Gastroesophageal sphincter (tissue), 4 donors: ENCODE measurements at places on chromosomes 3 and 15. TPM values are rescaled to one million over a fixed set of nuclear protein-coding genes. Genes with fewer than 3 reads are reported as not detected.
A peak's percentile ranks its signal among the peaks of the same experiment; 100 is the strongest.

DNA sequence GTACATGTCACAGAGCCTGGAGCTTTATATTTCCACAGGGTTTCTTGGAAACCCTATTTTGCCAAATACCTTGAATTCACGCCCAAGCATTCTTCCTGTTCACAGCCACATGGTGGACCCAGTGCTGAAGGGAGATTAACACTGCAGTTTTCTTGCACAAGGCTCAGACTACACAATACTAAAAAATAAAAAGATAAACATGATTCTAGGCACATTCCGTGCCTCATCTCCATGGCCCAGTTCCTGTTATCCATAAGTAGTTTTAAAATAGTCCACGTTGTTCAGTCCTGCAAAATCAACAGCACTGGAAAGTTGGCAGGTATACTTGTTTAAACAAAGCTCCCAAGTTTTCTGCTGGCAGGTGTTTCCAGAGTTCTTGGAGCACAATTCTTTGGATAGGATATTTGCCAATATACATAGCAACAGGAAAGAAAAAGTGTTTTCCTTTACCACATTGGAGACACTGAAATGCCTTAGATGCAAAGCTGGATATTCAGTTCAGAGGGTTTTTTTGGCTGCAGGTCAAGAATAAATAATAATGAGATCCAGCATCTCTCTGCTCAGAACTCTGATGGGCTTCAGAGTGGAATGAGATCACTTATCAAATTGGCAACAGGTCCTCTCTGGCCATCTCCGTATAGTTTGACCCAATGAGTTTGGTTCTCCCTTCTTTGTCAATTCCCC lies 88.1 kb upstream of the TGFBR2 start:
- ATAC-seq, result peak; percentile 95

GRCh38 chr15:96341513-96342405 lies 11.3 kb downstream of the NR2F2 start:
- ATAC-seq, result no peak

The TMCO5A gene
- total RNA-seq, result not detected

- ATAC-seq, result no peak
These were observed 183.4 kb downstream of the KLHL25 start for GRCh38 chr15:85611361-85611760.

- ATAC-seq, result no peak
These were observed 544.5 kb downstream of the MFSD1 start for GRCh38 chr3:159346271-159346903.

The BFSP2 gene
- not detected for total RNA-seq

GRCh38 chr3:138097192-138098172 lies 17.9 kb downstream of the DZIP1L start:
- no peak for ATAC-seq

The LTF gene
- 198 TPM for total RNA-seq

DNA sequence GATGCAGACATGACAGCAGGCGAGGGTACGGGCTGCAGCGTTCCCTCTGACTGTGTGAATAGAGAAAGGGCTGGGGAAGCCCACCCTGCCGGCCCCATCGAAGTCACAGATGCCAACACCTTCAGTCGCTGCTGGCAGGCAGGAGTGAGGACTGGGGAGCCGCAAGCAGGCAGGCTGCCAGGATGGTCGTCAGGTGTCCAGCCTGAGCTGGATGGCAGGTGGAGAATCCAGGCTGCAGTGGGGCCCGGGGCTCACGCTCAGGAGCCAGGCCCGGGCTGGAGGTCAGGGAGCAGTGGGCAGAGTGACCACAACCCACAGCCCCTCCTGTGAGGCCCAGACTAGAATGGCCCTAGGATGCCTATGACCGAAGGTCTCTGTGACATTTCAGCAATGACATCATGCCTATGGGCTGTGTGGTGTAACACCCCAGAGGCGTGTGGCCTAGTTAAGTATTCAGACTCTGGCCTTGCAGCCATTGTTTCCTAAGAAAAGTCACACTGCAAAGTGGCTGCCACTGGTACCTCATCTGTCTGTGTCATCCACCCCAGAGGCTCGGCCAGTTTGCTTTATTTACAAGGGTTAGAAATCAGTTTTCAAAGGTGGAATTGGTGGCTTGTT lies 15.7 kb downstream of the PRR23E start:
- ATAC-seq, result peak; percentile 3

The ADCY5 gene
- 119 TPM for total RNA-seq

DNA sequence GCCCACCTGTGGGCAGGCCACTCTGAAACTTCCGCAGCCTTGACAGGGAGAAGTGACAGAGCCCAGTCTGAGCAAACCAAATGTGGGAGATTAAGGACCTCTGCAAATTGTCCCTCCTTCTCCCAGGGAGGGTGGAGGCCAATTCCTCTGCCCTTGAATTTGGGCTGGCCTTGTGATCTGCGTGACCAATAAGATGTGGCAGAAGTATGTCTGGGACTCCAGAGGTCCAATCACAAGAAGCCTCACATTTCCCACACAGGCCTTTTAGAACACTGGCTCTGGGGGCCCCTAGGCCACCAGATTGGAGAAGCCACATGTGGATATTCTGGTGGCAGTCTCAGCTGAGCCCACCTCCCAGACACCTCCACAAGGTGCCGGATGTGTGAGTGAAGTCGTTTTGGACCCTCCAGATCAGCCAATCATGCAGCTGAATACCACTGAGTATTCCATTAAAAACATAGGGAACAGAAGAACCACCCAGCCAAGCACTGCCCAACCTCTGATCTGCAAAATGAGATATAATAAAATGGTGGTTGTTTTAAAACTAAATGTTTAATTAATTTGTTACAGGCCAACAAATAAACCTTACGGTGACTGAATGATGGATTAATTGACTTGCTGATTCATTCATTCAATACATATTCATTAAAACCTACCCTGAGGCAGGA lies 150.3 kb downstream of the NUP210 start:
- no peak for ATAC-seq

The SLC2A2 gene
- not detected for total RNA-seq

DNA sequence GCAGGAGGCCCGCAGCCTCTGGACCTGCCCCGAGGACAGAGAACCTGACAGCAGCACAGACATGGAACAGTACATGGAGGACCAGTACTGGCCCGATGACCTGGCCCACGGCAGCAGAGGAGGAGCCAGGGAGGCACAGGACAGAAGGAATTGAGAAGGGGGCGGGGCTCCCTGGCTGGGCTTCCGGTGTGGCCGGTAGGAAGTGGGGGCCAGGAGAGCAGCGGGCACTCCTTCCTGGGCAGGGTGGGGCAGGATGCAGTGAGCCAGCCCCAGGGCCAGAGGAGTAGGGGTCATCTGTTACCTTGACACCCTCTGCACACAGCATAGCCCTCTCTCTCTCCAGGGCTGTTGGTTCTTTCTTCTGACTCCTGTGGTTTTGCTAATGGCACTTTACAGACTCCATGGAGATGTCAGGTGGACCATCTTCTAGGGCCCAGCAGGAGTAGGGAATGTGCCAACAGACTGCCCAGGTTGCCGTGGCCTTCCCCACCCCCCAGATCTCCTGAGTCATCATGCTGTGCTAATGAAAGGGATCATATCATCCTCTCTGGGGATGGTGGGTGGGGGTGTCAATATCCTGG lies 8.6 kb upstream of the ISG20 start:
- peak; percentile 66 for ATAC-seq

DNA sequence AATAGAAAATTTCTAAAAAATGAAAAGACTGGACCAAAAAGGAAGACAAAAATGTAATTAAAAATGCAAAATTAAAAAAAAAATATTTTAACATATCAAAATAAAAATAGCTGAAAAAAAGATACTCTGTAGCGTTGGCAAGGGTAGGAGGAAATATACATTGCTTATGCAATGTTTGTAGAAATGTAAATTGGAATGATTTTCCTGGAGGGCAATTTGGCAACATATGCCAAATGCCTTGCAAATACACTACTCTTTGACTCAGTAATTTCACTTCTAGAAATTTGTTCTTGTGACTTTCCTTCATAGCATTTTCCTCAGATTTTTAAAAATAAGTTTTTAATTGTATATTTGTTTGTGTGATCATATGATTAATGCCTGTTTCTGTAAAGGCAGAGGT lies 296.6 kb downstream of the ZNF621 start:
- ATAC-seq, result no peak

The QARS1 gene
- 169 TPM for total RNA-seq

DNA sequence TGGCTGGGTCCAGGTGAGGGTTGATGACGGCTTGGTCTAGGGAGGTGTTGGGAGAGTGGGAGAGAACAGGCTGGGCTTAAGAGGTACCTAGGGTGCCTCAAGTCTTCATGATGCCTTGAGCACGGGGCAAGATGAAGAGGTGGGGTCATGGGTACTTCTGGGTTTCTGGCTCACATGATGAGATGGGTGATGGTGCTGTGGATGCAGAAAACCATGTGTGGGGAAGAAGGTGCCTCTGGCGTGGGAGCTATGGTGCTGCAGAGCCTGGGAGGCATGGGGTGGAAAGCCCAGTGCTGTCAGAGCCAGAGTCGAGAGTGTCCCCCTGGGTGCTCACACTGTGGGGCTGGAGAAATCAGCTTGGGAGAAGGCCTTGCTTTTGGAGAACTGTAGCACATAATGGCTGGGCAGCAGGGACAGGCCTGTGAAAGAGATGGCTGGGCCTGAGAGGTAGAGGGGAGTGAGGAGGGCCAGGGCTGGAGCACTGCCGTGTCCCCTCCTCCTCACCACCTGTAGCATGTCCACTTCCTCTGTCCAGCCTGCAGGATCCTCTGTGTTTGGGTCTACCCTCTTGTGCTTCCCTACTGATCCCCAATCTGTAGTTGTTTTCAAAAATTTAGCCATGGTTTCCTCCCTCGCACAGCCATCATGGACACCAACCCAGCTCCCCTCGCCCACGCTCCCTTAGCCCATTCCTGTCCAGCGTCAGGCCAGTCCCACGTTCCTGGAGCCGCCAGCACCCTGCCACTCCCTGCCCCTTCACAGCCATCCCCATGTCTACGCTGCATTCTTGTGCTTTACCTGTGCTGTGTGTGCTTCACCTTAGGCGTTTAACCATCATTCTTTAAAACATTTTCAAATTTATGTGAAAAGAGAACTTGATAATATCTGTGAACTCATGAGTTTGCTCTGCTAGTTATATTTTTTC lies 132.0 kb downstream of the EEFSEC start:
- ATAC-seq, result no peak

- ATAC-seq, result no peak
These were observed 11.1 kb downstream of the GRM2 start for GRCh38 chr3:51717947-51718346.

GRCh38 chr3:38723569-38724391 lies 74.3 kb upstream of the SCN5A start:
- no peak for ATAC-seq

The OIP5 gene
- 0.49 TPM for total RNA-seq

The VIPR1 gene
- total RNA-seq, result 3.8 TPM

DNA sequence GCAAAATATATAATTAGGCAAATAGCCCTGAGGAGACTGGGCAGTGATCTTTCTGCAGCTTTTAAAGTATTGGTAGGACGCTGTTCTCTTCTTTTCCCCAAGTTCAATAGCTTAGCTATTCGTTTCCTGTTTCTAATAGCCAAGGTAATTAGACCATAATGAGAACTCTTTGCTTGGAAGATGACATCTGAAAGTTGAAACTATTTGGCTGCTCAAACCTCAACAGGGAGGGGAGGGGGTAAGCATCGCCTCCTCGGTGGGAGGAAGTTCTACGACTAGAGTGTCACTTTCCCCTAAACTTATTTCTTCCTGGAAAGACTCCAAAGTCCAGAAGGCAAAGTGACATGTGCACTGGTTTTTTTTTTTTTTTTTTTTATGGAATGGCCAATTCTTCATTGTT lies 22.8 kb upstream of the ALDH1A3 start:
- ATAC-seq, result no peak

The SCN11A gene
- total RNA-seq, result 0.27 TPM

The DCBLD2 gene
- 47.3 TPM for total RNA-seq

The MFGE8 gene
- 734 TPM for total RNA-seq

- ATAC-seq, result no peak
These were observed 164.8 kb downstream of the GRM7 start for GRCh38 chr3:7025581-7026300.

DNA sequence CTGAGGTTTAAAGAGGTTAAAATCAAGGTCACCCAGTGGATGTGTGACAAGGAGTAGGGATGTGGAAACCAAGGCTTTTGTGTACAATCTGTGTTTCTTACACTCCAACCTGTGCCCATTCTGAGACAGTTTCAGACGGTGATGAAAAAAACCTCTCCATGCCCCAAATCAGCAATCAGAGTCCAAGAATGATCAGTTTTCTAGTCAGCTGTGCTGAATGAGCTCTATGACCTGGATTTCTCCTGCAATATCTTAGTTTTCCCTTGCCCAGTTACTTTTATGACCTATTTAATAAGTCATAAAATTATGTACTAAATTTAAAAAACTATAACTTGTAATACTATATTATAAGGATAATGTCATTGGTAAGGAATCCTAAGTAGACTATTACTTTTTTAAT lies 37.5 kb upstream of the CBLB start:
- ATAC-seq, result peak; percentile 45

The GMNC gene
- total RNA-seq, result not detected

The CDCP1 gene
- 4.9 TPM for total RNA-seq

DNA sequence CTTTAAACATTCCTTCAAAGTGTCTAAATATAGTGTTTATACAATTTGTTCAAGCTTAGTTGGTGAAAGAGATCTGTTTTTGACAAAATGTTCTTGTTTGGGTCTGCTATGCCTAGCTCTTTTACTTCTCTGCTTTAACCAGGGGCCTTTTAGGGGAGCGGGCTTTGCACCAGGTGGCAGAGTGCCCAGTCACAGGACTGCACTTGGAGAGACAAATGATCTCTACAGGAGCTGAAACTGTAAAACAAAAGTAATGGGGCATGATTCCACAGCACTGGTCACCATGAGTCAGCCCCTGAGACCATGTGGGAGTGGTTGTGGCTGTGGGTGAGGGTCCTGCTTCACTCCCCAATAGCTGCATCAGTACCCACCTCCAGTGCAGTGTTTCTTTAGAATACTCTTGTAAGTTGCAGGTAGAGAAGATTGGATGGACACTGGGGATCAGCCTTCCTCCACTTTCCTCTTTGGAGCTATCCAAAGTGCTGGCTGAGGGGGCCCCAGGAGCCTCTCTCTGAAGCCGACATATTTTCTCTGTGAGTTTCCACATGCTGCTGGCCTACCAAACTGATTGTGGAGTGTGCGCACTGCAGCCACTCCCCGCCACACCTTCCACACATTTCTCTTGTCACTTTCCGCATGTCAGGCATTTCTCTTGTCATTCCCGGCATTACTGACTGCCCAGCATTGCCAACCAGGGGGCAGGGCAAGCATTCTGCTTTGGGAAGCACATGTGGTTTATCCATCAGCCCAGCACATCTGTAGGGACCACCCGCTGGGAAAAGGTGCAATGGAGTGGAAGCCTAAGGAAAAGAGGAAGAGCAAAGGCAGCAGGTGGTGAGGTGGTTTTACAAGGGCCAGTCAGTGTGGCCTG lies 110.0 kb downstream of the EPHB1 start:
- ATAC-seq, result no peak

The DNAJB8 gene
- not detected for total RNA-seq

- ATAC-seq, result no peak
These were observed 258.3 kb downstream of the DIPK2A start for GRCh38 chr3:144229953-144230352.

The LRRC58 gene
- 33.5 TPM for total RNA-seq

The NEK10 gene
- total RNA-seq, result 2.0 TPM

The IL17RE gene
- 0.81 TPM for total RNA-seq

GRCh38 chr3:64593350-64593749 lies 94.5 kb downstream of the ADAMTS9 start:
- no peak for ATAC-seq

The TRIP4 gene
- 17.0 TPM for total RNA-seq
